ENCODE measurements at places on chromosomes 1 and 21. TPM values are rescaled to one million over a fixed set of nuclear protein-coding genes. Genes with fewer than 3 reads are reported as not detected.

FAM72D gene
- 38.3 TPM for total RNA-seq

ANKRD35 gene
- total RNA-seq = 0.19 TPM

ALX3 gene
- total RNA-seq = not detected

MPL gene
- not detected for total RNA-seq

OR2T33 gene
- total RNA-seq = not detected

MTARC2 gene
- total RNA-seq = not detected

CNKSR1 gene
- 1.5 TPM for total RNA-seq

KCNK2 gene
- total RNA-seq = not detected

FCRL1 gene
- total RNA-seq = not detected

SPRR2B gene
- total RNA-seq = not detected

NHLH1 gene
- total RNA-seq = 0.07 TPM

PADI1 gene
- total RNA-seq = not detected

KISS1 gene
- not detected for total RNA-seq

INKA2 gene
- total RNA-seq = 1.9 TPM

DPH5 gene
- total RNA-seq = 61.7 TPM

TMEM50B gene
- 18.2 TPM for total RNA-seq

NR1I3 gene
- not detected for total RNA-seq

PYHIN1 gene
- total RNA-seq = 4.1 TPM

CIART gene
- total RNA-seq = 0.84 TPM

NBPF11 gene
- 6.7 TPM for total RNA-seq

C1orf87 gene
- not detected for total RNA-seq

SPRR2F gene
- not detected for total RNA-seq

LMX1A gene
- total RNA-seq = not detected

TENT5C gene
- total RNA-seq = 11.2 TPM

FAM177B gene
- not detected for total RNA-seq

RGS5 gene
- total RNA-seq = 2.8 TPM

ZNF593OS gene
- total RNA-seq = not detected

MXRA8 gene
- 0.57 TPM for total RNA-seq

LAX1 gene
- total RNA-seq = 11.2 TPM

CHI3L1 gene
- total RNA-seq = 0.44 TPM

LCE2A gene
- not detected for total RNA-seq

SLC9C2 gene
- total RNA-seq = not detected

RIMKLA gene
- total RNA-seq = 1.2 TPM

S100B gene
- total RNA-seq = 0.24 TPM
